ENCODE measurements at places on chromosomes 2 and 18.

DNA sequence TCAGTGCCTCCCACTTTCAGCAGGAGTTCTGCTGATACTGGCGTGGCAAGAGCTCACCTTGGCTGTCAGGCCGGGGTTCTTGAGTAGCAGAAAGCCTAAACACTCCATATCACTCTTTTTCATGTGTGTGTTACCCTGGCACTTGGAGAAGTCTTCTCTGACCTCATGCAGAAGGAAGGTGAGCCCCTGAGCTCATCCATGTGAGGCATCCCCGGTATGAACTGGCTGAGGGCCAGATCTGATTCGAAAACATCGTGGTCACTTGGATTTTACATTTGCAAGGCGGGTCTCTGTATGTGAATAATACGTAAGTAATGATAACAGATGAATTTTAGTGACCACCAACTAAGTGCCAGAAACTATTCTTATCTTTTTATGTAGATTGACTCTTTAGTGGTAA, 93.6 kb downstream of the RAPGEF4 start:
- no peak for DNase-seq

- DNase-seq: no peak
Observed at GRCh38 chr2:209876211-209876610, 104.6 kb downstream of the UNC80 start.

- no peak for DNase-seq
Observed at GRCh38 chr18:3651266-3651665, 201.3 kb downstream of the TGIF1 start.

GRCh38 chr2:86491088-86491487, 49.9 kb downstream of the KDM3A start:
- no peak for DNase-seq

DNA sequence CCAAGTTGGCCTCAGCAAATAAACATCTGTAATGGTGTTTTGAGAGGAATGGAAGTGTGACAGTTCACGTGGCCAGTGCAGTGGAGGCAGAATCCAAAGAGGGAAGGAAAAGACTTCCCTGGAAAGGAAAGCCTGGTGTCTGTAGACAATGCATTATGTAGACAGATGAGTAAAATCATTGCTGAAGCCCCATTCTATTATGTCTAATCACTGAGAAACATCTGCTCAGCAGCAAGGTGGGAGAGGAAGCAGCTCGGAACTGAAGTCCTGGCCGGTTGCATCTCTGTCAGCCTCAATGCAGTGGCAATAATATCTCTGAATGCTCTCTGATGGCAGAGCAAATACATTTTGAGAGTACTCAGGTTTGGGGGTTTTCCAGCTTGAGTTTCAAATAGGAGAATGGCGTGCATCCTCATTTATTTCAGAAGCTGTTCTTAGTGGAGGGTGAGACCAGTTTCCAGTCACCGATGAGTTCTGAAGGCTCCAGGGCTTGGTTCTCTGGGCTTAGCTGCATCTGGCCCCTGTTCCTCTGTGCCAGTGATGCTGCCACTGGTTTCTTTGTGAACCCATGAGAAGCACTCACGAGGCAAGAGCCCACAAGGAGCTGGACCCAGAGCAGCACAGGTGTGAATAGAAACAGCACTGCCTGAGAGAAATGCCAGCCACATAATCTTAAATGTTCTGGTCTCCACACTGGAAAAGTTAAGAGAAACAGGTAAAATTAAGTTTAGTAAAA, 63.3 kb downstream of the RPIA start:
- DNase-seq: no peak

DNA sequence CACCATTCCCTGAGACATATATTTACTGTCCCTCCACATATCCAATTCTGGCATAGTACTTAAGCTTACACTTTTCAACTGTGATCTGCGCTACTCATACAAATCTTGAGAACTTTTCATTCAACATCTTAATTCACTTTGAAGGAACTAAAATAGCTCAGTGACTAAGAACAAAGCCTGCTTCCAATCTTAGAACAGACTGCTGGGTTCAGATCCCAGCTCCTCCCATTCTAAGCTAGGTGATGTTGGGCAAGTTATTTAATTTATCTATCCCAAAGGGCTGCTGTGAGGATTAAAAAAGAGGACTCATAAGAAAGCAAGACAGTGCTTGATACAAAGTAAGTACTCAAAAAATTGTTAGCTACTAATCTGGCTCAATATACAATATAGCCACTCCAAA, 57.9 kb downstream of the UGP2 start:
- no peak for DNase-seq

DNA sequence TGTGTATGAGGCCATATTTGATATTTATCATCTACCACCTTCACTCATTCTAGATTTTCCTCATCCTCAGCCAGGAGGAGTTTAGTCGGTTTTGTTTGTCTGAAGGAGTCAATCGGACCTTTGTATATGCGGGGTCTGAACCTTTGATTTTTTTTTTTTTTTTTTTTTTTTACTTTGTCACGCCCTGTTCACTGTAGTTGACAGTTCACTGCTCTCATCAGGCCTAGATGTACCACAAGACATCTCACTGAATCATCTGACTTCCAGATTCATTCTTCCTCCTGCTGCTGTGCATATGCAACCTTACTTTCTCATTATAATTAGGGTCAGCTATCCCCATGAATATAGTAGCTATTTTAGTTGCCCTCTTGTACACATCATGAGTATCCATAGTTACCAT, 133.2 kb downstream of the ARHGAP15 start:
- no peak for DNase-seq

DNA sequence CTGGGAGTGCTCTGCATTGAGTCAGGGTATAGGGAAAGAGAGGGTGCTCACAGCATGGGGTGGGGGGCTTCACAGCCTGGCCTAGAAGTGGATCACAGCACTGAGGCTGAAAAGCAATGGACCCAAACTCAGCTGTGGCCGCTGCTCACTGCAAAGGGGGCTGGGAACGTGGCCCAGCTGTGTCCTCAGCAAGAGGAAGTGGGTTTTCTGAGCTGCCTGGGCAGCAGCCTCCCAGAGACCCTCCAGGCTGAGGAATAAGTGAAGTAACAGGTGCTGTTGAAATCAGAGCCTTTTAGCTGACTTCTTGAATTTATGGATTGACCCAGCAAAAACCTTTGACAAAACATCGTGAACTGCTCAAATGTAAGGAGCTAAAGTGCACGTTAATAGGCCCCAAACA, 35.2 kb downstream of the PTGR3 start:
- no peak for DNase-seq

GRCh38 chr2:11679016-11679415, 9.0 kb upstream of the NTSR2 start:
- DNase-seq: no peak

DNA sequence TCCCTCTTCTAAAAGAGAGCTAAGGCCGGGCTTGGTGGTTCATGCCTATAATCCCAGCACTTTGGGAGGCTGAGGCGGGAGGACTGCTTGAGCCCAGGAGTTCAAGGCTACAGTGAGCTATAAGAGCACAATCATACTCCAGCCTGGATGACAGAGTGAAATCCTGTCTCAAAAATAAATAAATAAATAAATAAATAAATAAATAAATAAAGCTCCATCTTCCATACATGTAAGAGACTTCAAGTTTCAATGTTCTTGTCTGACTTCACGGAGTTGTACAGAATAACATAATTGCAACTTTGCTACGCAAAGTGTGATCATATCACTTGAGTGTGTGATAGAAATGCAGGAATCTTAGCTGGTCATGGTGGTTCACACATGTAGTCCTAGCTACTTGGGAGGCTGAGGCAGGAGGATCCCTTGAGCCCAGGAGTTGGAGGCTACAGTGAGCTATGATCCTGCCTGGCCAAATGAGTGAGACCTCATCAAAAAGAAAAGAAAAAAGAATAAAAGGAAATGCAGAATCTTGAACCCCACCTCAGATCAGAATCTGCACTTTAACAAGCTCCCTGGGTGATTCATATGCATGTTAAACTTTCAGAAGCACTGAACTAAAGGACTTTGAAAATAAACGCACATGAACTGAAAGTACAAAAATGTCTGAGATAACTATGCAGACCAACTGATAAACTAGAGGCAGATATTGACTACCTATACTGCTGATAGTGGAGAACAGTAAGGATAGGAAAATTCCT, 123.7 kb upstream of the SP3 start:
- no peak for DNase-seq

DNA sequence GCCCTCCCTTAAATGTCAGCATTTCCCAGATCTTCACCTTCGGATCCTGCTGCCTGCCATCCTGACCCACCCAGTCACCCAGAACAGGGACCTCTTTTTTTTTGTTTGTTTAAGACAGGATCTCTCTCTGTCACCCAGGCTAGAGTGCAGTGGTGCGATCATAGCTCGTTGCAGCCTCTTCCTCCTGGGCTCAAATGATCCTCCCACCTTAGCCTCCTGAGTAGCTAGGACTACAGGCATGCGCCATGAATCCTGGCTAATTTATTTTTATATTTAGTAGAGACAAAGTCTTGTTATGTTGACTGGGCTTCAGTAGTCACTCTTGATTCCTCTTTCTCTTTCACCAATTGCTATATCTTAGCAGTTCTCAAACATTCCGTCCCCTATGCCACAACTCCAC, 39.0 kb downstream of the INSIG2 start:
- DNase-seq: no peak

- no peak for DNase-seq
Observed at GRCh38 chr18:25704071-25704470, 352.1 kb upstream of the ZNF521 start.

- DNase-seq: no peak
Observed at GRCh38 chr2:37400041-37400440, 55.6 kb downstream of the QPCT start.

- DNase-seq: no peak
Observed at GRCh38 chr18:62505669-62506494, 16.9 kb upstream of the ZCCHC2 start.

GRCh38 chr2:132448771-132449170, 32.2 kb downstream of the GPR39 start:
- no peak for DNase-seq

GRCh38 chr2:111702119-111702803, 181.7 kb downstream of the ANAPC1 start:
- DNase-seq: no peak

DNA sequence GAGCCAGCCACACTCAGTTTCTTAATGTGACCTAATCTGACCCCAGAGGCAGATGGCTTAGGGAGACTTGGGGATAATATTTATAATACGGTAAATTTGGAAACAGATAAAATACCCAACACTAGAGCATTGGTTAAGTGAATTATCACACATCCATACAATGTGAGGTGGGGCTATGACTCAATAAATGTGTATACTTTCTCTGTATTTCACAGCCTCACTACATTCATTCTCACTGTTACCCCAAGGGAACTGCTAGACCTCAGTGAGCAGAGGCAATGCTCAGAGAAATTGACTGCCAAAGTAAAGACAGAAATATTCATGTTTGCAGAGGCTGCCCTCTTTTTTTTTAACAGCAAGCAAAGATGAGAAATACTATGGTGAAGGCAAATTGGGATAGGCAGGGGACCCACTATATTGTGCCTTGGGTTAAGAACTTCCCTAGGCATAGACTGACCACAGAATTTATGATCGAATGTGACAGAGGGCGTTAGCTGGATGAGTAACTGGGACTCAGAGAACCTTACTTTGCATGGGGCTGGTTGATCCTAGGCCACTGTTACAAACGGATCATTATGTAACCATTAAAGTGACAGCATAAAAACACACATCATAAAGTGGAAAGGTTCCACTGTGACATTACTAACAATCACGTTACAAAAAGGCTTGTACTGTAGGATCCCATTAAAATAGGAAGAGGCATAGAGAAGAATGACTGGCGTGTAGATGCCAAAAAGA, 246.0 kb upstream of the LYPD1 start:
- DNase-seq: no peak

DNA sequence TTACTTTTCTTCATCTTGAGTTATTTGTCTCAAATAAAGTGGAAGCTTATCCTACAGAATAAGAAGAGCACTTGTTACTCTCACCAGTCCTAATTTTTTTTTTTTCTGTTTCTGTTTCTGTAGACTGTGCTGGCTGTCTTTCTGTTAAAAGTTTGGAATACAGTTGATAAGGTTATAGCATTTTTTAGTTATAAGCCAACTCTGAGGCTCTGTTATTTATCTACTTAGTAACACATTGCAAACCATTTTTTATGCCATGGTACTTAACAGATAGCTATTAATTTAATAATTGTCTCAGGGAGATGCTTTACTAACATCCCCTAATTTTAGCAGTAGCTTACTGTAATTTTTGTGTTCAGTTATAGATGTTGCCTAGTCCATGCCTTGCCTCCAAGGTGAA, 37.9 kb downstream of the CREB1 start:
- no peak for DNase-seq

- no peak for DNase-seq
Observed at GRCh38 chr18:58041633-58042032, 2.4 kb upstream of the NEDD4L start.

DNA sequence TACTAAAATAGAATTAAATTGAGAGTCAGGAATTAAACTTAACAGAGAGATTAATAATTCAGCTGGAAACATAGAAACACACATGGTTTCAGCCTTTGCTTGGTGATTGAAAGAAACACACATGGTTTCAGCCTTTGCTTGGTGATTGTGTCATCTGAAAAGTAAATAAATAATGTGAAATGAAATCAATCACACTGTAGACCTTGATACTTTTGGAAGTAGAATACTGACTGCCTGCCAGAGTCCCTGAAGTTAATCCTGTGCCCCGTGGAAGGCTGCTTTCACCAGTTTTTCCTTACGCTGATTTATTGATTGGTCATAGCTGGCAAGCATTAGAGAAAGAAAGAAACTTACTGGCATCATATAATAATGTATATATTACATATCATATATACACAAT, 1252.7 kb upstream of the FAM98A start:
- DNase-seq: no peak

DNA sequence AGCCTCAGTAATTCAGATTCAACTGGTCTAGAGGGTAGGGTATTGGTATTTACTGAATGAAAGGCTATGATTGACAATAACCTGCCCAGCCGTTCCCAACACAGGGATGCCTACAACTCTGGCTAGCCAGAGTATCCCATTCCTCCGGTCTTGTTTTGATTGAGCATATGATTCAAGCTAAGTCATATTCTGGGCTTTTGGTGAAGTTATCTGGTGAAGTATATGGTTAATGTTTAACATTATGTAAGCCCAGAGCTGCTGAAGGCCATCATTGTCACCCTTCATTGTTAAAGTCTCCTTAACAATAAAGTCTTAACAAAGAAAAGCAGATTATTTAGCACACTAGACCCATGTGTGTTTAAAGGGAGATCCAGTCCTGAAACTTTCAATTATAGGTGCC, 152.6 kb downstream of the EXOC6B start:
- DNase-seq: no peak

GRCh38 chr2:99763764-99764163, 273.9 kb upstream of the REV1 start:
- DNase-seq: no peak

DNA sequence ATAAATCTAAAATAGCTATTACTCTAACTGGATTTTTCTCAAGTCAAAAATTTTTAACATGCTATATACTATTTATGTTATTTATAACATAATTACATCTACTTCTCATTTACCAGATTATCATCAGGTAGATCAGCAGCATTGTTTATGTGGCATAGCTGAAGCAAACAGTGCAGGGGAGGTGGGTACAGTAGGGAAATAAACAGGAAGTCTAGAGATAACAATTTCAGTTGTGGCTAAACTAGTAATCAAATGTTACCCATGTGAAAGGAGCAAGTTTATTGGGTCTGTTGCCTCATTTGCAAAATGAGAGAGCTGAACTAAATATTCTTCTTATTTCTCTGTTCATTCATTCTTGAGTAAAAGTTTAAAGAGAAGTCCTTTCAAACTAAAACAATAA, 27.7 kb downstream of the GFPT1 start:
- DNase-seq: no peak

- DNase-seq: no peak
Observed at GRCh38 chr2:156322686-156323231, 9.8 kb downstream of the NR4A2 start.
